Left ventricle myocardium superior (tissue), 1 donor: ENCODE measurements at places on chromosomes 5 and 9. TPM values are rescaled to one million over a fixed set of nuclear protein-coding genes. Genes with fewer than 3 reads are reported as not detected.

The OBP2A gene
- total RNA-seq: not detected

The CDKN2B gene
- total RNA-seq: 1.8 TPM

The TAF11L4 gene
- not detected for total RNA-seq

The TMEM252 gene
- not detected for total RNA-seq

The NRARP gene
- 4.0 TPM for total RNA-seq

The SLC6A19 gene
- total RNA-seq: not detected

The SLC28A3 gene
- 1.2 TPM for total RNA-seq

The OTP gene
- total RNA-seq: not detected

The CDH9 gene
- total RNA-seq: not detected

The SPINK5 gene
- 0.22 TPM for total RNA-seq

The SPINK4 gene
- total RNA-seq: not detected

The ADGRD2 gene
- not detected for total RNA-seq

The IFNA2 gene
- total RNA-seq: not detected

The C6 gene
- 44.6 TPM for total RNA-seq

The GNPDA1 gene
- total RNA-seq: 20.2 TPM

The FSTL4 gene
- not detected for total RNA-seq

The C1QTNF2 gene
- 1.3 TPM for total RNA-seq

The TUSC1 gene
- total RNA-seq: 13.1 TPM

The PDLIM7 gene
- 35.1 TPM for total RNA-seq

The LCNL1 gene
- 18.3 TPM for total RNA-seq

The OBP2B gene
- total RNA-seq: not detected

The SPINK1 gene
- total RNA-seq: not detected

The LHX6 gene
- total RNA-seq: 8.0 TPM
